Common myeloid progenitor, CD34-positive (primary cell): ENCODE measurements at places on chromosomes 12 and 14.
A peak's percentile ranks its signal among the peaks of the same experiment; 100 is the strongest.

GRCh38 chr12:28425526-28425925 is 235.3 kb downstream of the CCDC91 start:
- no peak for DNase-seq

- DNase-seq: no peak
Observed at GRCh38 chr14:69711065-69711464, 55.9 kb upstream of the SRSF5 start.

DNA sequence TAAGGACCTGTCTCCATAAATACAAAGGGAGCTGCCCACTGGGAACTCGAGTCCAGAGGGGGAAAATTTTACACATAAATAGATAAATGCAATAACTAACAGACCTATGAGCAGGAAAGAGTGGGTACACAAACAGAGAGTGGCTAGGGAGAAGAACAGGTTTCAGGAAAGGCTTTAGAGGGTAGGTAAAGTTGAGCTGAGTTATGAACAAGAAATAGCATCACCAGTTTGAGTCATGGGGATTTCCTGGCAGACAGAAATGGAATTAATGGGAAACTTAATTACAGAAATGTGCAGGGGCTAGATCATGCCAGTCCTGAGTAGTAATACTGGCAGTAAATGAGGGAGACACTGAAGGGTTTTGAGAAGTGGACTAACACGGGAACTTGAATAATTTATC is 58.0 kb upstream of the CCDC175 start:
- DNase-seq: no peak

- peak; percentile 57 for DNase-seq
Observed at GRCh38 chr12:107760207-107760808, 629 bp downstream of the PRDM4 start.

DNA sequence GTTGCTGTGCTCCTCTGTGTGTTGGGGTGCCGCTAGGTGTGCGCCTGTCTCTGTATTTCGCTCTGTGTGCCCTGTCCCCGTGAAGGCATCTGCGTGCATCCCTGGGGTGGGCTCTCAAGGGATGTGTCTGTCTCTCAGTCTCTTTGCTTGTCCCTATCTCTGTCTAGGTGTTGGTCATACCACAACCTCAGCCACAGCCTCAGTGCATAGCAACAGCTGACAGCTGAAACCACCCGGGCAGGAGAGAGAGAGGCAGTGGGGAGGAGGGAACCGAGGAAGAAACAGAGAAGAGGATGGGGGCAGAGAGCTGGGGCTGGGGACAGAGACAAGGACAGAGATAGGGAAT is 953 bp upstream of the NXPH4 start:
- no peak for DNase-seq

- DNase-seq: peak; percentile 87
Observed at GRCh38 chr14:106844608-106845285, 1318.4 kb downstream of the TMEM121 start.

GRCh38 chr12:2879853-2880252 is 2.8 kb downstream of the RHNO1 start:
- no peak for DNase-seq

- no peak for DNase-seq
Observed at GRCh38 chr12:42315108-42315507, 10.8 kb downstream of the ZCRB1 start.

DNA sequence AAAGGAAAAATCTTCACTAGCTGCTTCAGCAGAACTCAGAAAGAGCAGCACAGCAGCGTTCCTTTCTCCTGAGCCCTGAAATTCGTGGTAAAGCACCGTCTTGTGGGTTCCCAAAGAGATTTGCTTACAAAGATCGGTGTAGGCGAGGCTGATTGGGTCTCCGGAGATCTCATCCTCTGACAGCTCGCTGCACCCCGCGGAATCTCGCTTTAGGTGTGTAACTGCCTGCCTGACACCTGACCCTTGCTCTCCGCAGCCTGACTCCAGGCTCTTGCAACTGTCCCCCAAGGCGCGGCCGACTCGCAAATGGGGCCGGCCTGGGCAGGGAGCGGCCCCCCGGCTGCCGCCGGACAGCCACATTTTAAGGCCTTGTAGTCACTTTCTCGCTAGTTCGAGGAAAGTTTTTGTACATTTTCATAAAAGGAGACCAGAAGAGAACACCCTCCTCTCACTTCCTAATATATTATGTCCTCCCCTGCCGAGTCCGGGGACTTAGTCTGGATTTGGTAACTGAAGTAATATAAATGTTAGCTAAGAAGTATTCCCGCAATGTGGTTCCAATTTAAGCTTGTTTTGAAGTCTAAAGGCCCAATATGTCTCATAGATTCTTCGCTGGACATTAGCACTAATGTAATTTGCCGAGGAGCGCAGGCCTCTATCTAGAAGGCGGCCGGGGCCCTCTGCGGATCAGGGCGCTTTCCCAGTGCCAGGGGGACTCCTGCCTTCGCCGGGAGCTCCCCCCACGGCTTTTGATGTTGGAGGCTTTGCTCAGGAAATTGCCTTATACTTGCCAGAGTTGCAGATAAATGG is 177.3 kb upstream of the CDKN3 start:
- DNase-seq: peak; percentile 14
